Activated T-cell treated with anti-CD3 and anti-CD28 coated beads, Interleukin-2, amount 50 U/mL, for 72 hours (primary cell): ENCODE measurements at places on chromosomes 2 and 18.
A peak's percentile ranks its signal among the peaks of the same experiment; 100 is the strongest.

- DNase-seq, result no peak
Observed at GRCh38 chr2:227657199-227657845, 9.3 kb upstream of the SCYGR5 start.

- DNase-seq, result no peak
Observed at GRCh38 chr2:182891611-182892010, 25.2 kb upstream of the FRZB start.

- no peak for DNase-seq
Observed at GRCh38 chr18:43113220-43113895, 2.1 kb downstream of the RIT2 start.

- no peak for DNase-seq
Observed at GRCh38 chr2:112483831-112484230, 1.9 kb downstream of the TTL start.

GRCh38 chr2:205511641-205512040, 170.7 kb upstream of the NRP2 start:
- DNase-seq, result no peak

DNA sequence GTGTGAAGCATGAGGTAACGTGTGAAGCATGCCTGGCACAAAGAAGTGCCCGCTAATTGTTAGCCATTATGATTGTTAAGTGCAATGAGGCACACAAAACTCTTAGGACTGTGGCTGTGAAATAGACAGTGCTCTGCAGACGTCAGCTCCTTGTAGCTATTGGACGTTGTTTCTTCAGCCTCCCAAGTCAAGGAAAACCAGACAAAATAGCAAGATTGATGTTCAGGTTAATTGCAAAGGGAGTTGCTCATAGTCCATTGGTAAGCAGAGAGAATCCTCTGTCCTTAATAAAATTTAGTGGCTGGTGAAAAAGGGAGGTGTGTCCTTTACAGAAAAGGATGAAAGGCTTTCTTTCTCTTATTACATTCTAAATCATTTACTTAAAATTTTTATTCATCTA, 54.6 kb upstream of the MBP start:
- DNase-seq, result no peak

DNA sequence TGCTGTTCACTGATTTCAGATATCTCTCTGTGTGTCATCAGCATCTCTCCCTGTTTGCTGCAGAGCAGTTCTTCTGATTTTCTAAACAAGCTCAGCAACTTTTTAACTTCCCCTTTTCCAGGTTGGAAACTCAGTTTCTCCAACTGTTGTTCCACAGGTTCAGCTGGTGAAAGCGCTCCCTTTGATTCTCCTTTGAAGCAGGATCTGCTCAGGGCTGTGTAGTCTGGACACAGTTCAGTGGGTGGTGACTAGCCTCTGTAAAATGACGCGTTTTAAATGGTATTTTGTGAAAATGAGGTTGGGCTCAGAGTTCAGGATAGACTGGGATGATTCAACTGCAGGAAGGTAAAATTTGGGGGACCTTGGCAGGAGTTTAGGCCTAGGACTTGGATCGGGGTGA, 106.3 kb downstream of the TRIM43 start:
- DNase-seq, result no peak

GRCh38 chr18:6878556-6879297, 149.2 kb downstream of the ARHGAP28 start:
- no peak for DNase-seq

GRCh38 chr2:172968061-172968469, 107.6 kb upstream of the MAP3K20 start:
- no peak for DNase-seq

GRCh38 chr18:74310411-74310810, 5.2 kb upstream of the C18orf63 start:
- peak; percentile 7 for DNase-seq
